ENCODE measurements at places on chromosomes 12 and 14.

- no peak for DNase-seq
Observed at GRCh38 chr12:131066886-131067490, 113.3 kb downstream of the ADGRD1 start.

GRCh38 chr14:77761205-77761931, 412 bp upstream of the SNW1 start:
- DNase-seq = peak; percentile 35

DNA sequence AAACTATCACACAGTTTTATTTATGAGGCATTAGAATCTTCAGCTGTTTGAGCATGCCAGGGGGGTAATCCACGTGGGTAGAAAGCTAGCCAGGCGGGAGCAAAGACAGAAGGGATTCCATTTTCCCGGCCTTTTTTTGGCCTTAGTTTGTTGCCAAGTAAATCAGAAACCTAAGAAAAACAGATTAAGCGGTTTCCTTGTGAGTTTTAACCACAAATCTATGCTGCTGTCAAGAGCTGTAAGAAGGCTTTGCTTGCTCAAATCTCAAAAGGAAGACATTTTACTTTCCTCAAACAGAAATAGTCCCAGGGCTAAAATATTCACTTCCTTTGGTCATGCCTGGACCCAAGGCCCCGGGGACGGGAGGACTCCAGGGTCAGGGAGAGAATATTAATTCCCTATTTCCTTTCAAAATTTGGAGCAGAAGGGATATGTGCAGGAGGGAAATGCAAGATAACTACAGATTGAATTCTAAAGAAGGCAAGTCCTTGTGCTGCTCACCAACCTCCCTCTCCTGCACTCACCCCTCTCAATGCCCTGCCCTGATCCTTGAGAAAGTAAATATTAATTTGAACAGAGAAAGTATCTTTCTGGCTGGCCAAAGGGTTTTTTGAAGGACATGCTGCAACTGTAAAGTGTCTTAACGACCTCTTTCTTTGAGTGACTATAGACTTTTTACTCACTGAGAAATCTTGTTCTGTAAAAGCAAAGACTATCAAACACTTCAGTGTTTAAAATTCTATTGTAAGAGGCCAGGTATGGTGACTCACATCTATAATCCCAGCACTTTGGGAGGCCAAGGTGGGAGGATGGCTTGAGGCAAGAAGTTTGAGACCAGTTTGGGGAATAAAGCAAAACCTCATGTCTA, 75.7 kb downstream of the HSD17B6 start:
- peak; percentile 24 for DNase-seq

DNA sequence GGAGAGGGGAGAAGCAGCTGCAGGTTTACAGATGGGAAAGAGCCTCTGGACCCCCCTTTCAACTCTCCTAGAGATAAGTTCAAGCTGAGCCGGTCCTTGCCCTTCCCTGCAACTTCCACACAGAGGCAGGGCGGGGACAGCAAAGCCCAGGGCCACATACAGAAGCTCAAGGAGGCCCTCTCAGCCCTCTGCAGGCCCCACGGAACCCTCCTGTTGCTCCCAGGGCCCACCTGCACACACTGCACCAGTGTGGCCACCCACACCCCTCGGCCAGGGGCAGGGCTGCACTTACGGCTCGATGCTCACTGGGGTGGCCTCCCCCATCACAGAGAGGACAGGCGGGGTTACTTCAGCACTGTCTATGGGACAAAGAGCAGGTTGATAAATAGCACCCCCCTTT, 13.0 kb upstream of the PNMA1 start:
- no peak for DNase-seq

GRCh38 chr12:112932485-112933128, 5.7 kb upstream of the OAS3 start:
- no peak for DNase-seq

DNA sequence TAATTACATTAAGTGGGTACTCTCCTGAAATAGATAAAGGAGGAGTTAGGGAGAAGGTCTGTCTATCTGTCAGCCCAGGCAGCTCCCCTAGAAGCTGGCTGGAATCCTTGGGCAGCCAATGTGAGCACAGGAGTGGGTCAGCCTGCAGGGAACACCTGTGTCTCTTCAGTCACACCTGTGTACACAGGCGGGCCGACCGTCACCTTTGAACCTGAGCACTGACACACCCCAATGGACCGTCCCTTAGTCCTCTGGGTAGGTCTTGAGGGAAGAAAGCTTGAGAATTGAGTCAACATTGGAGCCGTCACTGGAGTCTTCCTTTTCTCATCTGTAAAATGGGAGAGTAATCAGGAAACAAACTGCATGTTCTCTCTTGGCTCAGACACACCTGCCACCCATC, 9.8 kb upstream of the GSC start:
- DNase-seq = no peak

DNA sequence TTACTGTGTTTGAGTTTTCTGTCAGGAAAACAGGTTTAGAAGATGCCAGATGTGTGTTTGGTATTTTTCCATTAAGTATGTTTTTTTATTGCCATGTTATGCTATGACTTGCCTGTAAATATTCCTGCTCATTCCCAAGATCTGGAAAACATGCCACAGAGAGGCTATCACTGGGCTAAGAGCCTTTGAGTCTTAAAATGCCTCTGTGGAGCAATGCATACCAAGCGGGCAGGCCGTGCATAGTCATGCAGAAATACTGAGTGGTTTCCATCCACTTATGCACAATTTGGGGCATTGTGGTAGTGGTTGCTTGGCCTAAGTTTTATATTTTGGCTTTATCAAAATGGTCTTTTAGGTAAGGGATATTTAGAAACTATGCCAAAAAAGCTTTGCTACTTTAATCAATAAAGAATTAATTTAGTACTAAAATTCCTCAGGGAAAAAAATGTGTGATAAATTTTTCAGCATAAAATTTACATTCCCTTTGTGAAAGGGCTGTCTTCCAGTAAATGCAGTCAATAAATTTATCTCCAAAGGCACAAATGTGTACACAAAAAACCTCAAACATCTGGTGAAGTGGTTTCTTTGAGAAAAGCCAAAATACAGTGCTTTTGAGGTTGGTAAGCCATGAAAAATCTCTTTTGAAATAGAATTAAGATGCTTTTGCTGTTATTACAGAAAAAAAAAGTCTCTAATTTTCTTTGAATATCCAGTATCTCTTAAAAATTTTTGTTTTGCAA, 341.3 kb upstream of the FBXO33 start:
- no peak for DNase-seq

DNA sequence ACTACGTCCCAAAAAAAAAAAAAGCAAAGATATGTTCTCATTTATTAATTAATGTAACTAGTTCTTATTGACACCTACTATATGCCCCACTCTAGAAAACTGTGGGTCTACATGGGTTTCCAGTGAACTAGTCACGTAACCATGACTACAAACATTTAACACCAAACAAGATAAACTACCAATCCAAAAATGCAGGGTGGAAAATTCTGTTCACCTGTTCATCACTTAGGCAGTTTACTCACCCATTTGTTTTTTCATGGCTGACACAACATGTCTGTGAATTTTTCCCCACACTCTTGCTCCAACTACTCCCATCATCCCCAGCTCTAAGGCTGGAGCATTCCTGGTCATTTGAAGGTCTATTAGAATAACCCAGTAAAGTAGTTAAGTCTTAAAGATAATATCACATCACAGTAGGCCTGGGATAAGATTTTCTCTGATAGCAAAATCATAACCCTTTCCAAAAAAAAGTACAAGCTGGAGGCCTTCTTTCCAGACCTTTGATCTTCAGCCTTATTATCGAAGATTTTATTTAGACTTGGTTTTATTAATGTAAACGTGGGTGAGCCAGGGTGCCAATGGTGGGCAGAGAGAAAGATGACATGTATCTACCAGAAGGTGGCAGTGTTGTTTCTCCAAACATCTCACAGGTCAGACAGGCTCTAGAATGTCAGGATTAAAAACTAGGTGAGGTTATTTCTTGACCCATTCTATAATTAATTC, 61.6 kb upstream of the DAAM1 start:
- DNase-seq = peak; percentile 58

GRCh38 chr12:116236148-116236731, 41.3 kb downstream of the MED13L start:
- peak; percentile 66 for DNase-seq

GRCh38 chr14:70731447-70732239, 77.7 kb downstream of the MAP3K9 start:
- no peak for DNase-seq

DNA sequence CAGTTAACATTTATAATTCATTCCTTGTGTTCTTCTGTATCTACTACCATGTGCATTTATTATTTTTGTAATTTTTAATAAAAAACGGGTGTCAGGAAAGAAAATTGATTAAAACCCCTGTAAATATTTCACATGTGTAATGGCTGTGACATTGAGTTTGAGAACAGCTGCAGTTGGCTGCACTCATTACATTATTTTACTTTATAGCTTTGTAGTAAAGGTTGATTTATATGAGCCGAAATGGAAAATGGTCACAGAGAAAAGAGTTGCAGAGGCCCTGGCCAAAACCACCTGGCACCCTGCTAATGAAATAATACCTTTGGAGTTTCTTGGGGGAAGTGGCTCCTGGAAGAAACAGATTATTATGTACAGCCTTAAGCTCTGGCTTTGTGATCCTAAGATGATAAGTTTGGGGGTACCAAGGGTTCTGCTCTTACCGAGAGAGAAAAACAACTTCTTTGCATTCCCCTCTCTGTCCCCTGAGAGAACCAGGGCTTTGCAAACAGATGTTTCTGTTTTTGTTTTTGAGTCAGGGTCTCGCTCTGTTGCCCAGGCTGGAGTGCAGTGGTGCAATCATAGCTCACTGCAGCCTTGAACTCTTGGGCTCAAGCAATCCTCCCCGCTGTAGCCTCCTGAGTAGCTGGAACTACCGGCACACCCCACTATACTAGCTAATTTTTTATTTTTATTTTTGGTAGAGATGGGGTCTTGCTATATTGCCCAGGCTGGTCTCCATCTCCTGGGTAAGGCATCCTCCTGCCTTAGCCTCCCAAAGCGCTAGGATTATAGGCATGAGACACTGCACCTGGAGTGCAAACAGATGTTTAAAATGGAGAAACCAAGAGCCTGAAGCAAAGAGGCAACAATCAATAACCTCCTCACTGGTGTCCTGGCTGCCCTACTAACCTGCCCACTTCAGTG, 9.7 kb upstream of the DYNLL1 start:
- no peak for DNase-seq

DNA sequence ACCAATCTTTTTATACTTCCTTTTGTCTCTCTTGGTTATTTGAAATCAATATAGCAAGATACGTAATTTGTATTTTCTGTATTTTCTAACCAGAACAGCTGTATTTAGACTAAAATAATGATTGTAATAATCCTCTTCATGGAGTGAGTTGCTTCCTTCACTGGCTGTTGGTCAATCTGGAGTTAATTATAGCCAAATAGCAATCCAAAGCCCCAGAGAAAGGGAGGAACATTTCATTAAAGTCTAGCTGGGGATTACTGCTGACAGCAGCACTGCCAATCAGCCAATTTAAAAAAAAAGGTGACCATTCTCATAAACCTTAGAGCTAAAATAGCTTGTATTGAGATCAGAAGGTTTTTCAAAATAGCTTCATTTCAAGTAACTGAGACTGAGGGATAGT, 118.0 kb downstream of the TRHDE start:
- DNase-seq = no peak

DNA sequence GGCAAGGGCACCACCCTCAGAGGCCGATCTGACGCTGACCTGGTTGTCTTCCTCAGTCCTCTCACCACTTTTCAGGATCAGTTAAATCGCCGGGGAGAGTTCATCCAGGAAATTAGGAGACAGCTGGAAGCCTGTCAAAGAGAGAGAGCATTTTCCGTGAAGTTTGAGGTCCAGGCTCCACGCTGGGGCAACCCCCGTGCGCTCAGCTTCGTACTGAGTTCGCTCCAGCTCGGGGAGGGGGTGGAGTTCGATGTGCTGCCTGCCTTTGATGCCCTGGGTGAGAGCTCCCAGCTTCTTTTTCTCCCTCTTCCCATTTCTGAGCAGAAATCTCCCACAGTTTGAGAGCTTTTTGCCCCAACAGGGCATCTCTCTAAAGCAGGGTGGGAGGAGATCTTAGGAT, 1.8 kb downstream of the OAS1 start:
- no peak for DNase-seq

GRCh38 chr12:68871921-68872320, 61.0 kb downstream of the CPM start:
- peak; percentile 3 for DNase-seq

- peak; percentile 15 for DNase-seq
Observed at GRCh38 chr14:101103321-101103901, 199.9 kb upstream of the RTL1 start.

DNA sequence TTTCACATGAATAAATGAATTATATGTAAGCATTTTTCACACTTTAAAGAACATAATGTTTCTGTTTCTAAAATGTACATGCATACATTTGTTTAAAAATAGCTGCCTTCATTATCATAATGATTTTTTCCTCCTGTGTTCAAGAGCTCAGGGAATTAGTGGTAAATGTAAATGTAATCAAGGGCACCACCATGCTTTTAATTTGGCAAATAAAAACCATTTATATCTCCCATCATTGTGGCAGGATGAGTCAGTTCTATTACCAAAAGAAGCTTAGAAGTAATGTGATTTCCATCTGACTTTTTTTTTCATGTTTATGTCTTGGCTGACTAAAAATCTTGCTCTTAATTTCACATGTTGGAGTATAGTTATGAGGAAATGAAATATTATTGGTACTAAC, 176.1 kb downstream of the GXYLT1 start:
- no peak for DNase-seq

GRCh38 chr14:80419345-80419744, 208.0 kb upstream of the DIO2 start:
- DNase-seq = no peak

DNA sequence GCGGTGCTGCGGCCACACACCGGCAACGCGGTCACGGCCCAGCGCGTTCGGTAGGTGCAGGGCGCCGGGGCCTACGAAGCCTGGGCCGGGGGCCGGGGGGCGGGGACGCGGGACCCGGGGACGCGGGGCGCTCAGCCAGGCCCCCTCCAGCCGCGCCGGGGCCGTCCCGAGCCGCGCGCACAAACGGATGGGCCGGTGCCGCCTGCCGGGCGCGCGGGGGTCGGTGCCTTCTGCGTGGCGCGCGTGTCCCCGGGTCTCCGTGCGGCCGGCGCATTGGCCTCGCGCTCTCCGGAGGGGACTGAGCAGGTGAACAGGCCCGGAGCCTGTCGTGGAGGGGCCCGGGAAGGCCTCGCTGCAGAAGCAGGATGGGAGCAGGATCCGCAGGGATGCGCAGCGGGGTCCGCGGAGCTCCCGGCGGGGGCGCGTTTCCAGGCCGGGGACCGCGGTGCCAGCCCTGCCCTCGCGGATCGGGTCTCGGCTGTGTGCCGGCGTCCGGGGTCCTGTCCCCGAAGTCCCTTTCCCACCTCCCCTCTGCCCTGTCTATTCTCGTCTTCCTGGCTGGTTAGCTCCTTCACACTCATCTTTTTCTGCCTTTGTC, 421 bp downstream of the GLT1D1 start:
- no peak for DNase-seq

DNA sequence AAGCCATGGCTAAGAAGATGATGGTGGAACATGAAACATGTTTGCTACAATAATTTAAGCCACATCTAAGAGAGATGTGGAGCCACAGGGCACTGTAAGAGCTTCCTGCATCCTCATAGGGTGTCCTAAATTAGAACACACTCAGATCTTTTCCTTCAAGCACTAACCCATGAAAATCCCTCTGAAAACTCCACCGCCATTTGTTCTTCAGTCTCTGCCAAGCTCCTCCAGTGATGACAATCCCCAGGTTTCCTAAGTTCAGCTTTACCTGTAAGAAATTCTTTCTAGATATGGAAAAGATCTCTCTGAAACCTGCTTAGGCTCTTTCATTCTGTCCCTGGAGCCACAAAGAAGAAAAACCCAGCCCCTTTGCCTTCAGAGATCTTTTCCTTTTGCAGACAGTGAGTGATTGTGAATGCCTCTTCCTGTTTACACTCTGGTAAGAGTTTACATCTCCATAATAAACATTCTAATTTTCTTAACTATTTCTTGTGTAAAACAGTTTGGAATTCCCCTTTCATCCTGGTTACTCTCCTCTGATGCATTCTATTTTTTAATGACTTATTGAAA, 907.2 kb downstream of the VRK1 start:
- no peak for DNase-seq
